ENCODE measurements at places on chromosomes 5 and 9. TPM values are rescaled to one million over a fixed set of nuclear protein-coding genes. Genes with fewer than 3 reads are reported as not detected.

- no peak for DNase-seq
These were observed 640 bp downstream of the SURF4 start for GRCh38 chr9:133375116-133375723.

GRCh38 chr5:5615569-5615968 is 193.1 kb downstream of the ICE1 start:
- DNase-seq: no peak

DNA sequence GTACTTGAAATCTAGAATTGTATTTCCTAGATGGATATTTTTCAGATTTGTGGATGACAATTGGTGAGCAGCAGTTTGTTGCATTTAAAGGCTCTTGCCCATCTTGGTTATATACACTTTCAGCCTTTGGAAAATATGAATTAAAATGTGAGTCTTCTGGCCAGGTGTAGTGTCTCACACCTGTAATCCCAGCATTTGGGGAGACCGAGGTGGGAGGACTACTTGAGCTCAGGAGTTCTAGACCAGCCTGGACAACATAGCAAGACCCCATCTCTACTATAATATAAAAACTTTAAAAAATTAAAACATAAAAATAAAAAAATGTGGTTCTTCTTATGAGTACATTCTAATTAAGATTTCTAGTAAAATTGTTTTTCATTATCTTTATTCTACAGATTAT is 102.0 kb downstream of the MTREX start:
- no peak for DNase-seq

DNA sequence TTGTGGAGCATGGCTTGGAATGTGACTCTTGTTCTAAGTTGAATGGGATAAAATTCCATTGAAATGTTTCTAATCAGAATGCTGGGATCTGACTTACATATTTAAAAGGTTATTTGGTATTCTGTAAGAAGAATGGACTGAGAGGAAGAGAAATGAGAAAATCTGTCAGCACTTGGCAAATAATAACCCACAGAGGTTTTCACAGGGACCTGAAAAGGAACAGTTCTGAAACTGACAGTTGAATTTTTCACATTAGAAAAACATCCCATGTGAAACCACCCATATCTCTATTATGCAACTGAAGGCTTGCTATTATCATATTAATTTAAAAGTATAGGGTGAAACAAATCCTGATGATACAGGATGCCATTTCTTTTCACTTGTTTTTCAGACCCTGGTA is 302.7 kb downstream of the EPB41L4A start:
- DNase-seq: no peak

DNA sequence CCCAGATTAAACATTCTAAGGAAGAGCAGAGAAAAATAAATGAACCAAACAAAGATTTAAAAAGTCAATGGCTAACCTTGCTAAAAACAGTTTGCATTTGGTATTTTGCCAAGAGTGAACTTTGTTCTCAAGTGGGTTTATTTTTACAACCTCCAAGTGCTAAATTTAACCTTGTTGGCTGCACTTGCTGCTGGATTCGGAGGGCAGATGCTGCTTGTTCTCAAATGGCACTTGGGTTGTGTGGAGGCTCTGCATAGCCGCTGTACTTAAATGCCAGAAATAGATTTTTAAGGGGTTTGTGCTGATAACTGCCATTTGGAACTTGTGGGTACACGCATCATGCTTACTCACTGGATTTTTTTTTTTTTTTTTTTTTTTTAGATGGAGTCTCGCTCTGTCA is 13.3 kb upstream of the SPATA24 start:
- peak; percentile 44 for DNase-seq

DNA sequence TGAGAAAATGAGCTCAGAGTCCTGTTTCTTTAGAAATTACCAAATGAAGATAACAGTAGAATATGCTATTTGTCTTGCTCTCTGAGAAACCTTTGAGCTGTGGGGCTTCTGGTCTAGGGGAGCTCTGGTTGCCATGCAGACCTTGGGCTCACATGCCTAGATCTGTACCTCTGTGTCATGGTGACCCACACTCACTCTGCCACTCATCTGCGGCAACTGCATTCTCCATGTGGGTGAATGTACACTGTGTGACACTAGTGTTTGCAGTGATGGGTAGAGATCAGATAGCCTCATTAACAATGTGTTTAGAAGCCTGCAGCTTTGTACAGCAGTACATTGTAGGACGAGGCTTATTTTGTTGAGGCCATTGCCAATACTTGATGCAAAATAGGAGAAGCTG is 521.2 kb downstream of the CHSY3 start:
- DNase-seq: no peak

DNA sequence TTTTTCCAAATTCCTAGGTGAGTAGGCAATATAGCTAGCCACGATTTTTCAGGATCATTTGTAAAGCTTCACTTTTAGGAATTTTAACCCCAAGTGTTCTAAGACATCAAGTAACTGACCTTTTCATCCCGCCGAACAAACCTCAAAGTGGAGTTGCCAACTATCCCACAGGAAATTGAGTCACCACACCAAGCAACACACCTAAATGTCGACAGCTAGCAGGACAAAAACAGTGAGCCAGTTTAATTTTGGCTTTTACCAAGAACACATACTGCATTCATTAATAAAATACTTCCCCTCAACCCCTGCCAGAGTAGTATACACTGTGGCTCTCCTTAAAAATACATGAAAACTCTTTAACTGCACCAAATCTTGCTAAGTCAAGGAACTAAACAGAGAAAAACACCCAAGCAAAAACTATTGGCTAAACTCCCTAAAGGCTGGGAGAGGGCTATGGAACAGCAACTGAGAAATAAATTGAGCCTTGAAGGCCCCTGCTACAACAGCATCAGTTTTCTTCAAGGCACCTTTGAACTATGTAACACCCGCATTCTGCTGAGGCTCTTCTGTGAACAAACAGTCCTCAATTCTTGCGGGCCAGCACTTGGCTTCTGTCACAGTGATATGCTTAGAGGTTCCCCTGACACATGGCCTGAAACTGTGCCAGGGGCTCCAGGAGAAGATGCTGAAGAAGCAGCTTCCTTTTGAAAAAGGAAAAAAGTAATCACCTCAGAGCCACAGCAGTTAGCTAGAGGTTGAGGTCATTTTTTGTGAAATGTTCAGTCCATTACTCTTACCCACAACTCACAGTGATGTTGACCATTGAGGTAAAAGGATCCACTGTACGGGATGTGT is 459.6 kb downstream of the RAB3C start:
- peak; percentile 78 for DNase-seq

GRCh38 chr9:32376285-32376684 is 8.2 kb upstream of the ACO1 start:
- DNase-seq: no peak

- DNase-seq: peak; percentile 80
These were observed 606 bp downstream of the EEIG1 start for GRCh38 chr9:127980060-127980705.

DNA sequence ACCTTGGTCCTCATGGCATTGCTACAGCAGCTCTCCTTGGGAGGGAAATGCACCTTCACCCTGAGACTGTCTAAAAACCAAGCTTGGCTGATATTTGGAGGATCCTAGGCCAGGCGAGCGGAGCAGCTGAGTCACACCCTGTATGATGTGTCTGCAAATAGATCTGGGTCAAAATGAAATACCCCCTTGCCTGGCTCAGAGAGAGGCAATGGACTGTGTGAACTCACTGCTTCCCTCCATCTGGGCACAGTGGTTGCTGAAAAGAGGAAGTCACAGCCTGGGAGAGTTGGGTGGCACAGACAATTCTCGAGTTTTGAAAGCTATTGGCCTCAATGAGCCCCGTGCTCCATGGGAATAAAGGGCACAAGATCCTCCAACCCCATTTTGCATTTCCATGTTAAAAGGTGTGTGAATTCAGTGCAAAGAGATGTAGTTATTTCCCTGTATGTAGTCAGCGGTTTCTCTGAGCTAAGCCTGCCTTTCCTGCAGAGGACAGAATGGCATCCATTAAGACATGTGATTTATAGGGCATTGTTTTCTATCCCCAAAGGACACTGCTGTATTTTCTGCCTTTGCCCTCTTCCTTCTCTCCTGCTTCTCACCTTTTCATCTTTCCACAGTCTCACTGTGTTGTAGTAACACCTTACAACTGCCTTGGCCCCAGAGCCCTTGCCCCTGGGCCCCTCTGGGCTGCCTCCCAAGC is 177.2 kb downstream of the GADD45G start:
- no peak for DNase-seq

DNA sequence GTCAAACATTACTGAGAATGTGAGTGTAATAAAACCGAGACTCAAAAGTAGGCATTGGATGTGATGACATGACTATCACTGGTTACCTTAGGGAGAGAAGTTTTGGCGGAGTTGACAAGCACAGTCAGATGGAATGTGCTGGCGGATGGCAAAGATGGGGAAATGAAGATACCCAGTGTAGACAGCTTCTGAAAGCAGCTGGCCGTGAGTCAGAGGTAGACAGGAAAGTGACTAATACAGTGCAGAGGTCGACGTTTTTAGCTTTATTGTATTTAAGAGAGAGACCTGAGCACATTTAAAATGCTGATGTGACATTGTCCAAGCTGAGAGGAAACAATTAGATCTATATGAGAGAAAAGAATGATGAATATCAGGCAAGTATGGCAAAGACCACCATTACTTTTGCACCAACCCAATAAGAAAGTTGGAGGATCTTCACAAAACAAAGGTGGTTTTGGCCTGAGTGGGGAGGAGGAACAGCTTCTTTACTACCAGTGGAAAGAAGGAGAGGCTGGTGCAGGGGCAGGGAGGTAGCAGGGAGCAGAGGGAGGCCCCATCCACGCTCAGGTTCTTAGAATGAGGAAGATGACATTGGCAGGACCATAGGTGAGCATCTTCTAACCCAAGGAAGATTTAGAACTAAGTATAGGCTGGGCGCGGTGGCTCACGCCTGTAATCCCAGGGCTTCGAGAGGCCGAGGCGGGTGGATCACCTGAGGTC is 36.7 kb upstream of the KCNIP1 start:
- peak; percentile 31 for DNase-seq

CCDC187 gene
- total RNA-seq: not detected

CARD9 gene
- total RNA-seq: 1.2 TPM

CDK7 gene
- total RNA-seq: 11.6 TPM

TSLP gene
- total RNA-seq: 2.5 TPM

PITX1 gene
- not detected for total RNA-seq
